ENCODE measurements at places on chromosomes 11 and 22.
A peak's percentile ranks its signal among the peaks of the same experiment; 100 is the strongest.

GRCh38 chr22:49362211-49362839 lies 465.3 kb downstream of the BRD1 start:
- DNase-seq = no peak

- no peak for DNase-seq
Observed at GRCh38 chr11:30666817-30667216, 80.7 kb upstream of the MPPED2 start.

DNA sequence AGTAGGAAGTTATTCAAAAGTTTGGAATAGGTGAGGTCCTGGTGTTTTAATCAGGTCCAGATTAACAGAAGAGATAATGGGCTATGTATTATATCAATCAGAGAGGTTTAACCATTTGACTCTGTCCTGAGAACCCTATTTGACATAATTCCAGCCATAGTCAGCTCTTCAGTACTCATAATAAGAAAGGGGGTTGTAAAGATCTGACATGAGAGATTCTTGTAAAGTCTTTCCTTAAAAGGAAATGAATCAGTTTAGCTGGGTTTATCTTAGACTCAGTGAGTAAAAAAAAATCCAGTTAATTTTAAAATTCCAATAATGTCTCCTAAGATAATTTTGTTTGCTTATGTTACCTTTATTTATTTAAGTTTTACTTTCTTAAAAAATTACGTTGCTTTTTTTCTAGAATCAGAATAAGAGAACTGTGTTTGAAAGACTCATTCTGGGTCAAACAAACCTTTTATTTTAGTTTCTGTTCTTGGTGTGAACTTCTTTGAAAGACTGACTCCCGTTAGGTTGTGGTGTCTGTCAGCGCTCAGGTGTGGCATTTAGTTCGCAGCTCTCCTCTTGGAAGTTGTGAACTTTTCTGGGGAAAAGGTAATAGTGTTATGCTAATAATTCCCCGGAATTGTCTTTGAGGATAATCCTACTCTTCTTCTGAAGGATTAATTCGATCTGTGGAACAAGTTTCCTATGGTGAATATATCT lies 20.5 kb downstream of the NUCB2 start:
- no peak for DNase-seq

GRCh38 chr11:111637885-111638284 lies 35.6 kb downstream of the SIK2 start:
- no peak for DNase-seq

- DNase-seq = no peak
Observed at GRCh38 chr11:106959800-106960199, 58.5 kb downstream of the GUCY1A2 start.

GRCh38 chr11:72682858-72683243 lies 8.6 kb upstream of the PDE2A start:
- DNase-seq = no peak

DNA sequence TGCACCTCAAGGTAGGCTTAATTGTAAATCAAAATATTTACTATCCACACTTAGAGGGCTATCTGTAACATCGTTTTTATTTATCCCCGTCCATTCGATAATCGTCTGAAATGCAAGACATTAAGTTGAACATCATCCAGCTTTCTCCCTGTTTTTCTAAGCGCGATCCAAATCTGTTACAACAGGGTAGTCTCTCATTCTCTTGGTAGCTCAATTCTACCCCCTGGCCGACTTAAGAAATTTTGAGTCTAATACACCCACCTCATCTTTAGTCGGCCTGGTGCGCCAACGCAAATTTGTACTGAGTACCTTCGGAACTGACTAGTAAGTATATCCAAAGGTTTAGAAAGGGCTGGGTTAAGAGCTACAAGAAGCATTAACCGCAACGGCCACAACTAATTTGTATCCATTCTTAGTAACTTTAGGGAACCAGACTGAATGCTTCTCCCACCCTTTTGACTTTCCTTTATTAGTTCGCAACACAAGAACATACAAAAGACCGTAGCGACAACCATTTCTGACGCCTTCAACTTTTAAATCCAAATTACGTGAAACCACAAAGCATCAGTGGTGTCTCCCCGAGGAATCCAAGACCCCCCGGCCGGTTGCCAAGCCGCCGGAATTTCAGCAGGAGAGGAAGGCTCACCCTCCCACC lies 1.0 kb upstream of the ZNF143 start:
- DNase-seq = peak; percentile 12

DNA sequence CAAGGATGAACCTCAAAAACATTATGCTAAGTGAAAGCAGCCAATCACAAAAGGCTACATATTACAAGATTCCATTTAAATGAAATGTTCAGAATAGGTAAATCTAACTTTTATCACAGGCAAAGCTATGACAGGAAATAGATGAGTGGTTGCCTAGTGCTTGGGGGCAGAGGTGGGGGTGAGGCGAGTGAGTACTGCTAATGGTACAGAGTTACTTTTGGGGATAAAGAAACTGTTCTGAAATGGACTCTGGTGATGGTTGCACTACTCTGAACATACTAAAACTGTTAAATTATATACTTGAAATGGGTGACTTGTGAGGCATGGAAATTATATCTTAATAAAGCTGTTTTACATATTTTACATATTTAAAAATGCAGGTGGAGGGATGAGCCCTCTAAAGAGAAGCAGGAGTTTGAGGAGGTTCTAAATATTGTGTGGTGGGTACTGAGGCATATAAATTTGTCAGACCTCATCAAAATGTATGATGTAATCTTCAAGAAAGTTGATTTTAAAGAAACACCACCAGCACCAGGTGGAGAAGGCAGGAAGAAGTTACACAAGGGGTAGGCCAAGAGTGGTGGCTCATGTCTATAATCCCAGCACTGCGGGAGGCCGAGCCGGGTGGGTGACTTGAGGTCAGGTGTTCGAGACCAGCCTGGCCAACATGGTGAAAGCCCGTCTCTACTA lies 3.6 kb downstream of the SLC43A1 start:
- DNase-seq = no peak

DNA sequence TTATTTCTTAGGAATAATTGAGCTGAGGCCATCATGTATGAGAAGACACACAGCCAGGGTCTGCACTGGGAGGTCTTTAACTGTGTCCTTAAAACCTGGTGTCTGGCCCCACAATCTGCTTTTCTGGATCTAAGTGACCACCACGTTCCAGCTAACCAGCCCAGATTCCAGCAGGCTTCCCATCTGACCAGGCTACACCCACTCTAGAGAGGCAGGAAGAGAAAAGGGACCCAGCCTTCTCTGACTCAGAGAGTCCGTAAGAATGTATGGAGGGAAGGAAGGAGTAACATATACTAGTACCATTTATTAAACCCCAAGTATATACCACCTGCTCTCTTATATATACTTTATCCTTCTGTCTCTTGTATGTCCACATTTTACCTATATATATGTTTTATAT lies 80.1 kb downstream of the LDLRAD3 start:
- no peak for DNase-seq

DNA sequence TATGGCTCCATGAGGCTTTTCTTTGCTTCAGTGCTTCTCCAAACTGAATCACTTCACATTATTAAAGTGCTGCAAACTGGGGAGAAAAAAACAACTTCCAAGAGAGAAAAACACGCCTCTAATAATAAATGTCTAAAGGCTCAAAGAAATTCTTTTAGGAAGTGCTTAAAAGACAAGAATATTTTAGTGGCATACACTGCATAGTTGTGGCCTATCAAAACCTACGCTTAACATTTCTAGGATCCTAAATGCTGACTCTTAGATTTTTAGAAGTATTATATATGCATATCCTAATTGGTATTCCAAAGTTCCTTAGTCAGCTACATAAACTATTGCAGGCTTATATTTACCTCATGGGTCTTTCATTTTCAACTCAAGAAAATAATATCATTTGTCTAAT lies 879.0 kb upstream of the CCDC90B start:
- DNase-seq = no peak

- DNase-seq = no peak
Observed at GRCh38 chr22:20396639-20397038, 2.7 kb downstream of the ZNF74 start.

GRCh38 chr22:43031617-43032016 lies 16.7 kb upstream of the PACSIN2 start:
- no peak for DNase-seq

- DNase-seq = no peak
Observed at GRCh38 chr22:36162127-36163034, 1.8 kb upstream of the APOL3 start.

DNA sequence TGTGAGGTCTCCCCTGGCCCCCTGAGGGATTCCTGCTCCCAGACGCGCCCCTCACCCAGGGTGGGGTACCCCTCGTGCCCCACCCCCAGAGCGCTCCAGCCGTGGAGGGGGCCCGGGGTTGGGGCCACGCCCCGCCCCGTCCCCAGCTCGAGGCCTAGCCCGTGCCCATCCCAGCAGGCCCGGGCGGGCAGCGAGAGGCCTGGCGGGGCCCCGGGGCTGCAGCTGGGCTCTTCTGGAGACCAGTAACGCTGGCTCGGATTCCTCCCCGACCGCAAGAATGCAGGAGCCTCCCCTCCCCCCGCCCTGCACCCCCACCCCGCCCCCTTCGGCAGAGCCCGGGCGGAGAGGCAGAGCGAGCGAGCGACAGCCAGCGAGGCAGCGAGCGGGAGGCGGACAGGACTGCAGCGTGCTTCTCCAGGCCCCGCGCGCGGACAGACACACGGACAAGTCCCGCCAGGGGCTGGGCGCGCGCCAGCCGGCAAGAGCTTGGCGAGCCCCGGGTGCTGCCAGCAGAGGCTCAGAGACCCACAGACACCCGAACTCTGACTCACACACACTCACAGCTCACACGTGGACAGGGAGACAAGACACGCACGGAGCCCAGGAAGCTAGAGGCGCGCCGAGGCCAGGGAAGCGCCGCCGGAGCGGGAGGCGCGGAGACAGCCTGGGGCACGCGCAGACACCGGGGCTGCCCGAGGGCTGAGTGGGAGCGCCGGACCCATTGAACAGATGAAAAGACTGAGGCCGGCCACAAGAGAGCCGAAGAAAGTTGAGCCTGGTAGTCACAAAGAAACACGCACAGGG lies 15.2 kb downstream of the BCL9L start:
- DNase-seq = peak; percentile 36

GRCh38 chr22:39931251-39931650 lies 28.9 kb upstream of the TMA7B start:
- DNase-seq = no peak

- DNase-seq = no peak
Observed at GRCh38 chr11:80603472-80603871, 1162.6 kb upstream of the TENM4 start.

DNA sequence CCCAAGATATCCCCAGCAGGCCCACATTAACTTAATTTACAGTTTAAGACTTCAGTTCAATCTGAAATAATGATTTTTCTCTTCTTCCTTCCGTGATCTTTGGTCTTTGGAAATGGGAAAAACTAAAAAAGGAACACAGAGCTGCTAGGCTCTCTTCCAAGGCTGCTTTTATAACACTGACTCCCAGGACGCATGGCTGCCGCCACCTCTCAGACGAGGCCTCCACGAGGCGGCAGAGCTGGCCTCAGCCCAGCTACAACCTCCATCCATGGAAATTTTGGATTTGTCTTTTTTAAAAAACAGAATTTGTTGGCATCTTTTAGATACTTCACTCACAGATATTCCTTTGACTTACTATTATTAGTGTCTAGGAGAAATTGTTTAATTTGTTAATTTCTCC lies 385.5 kb upstream of the SYN3 start:
- DNase-seq = no peak

DNA sequence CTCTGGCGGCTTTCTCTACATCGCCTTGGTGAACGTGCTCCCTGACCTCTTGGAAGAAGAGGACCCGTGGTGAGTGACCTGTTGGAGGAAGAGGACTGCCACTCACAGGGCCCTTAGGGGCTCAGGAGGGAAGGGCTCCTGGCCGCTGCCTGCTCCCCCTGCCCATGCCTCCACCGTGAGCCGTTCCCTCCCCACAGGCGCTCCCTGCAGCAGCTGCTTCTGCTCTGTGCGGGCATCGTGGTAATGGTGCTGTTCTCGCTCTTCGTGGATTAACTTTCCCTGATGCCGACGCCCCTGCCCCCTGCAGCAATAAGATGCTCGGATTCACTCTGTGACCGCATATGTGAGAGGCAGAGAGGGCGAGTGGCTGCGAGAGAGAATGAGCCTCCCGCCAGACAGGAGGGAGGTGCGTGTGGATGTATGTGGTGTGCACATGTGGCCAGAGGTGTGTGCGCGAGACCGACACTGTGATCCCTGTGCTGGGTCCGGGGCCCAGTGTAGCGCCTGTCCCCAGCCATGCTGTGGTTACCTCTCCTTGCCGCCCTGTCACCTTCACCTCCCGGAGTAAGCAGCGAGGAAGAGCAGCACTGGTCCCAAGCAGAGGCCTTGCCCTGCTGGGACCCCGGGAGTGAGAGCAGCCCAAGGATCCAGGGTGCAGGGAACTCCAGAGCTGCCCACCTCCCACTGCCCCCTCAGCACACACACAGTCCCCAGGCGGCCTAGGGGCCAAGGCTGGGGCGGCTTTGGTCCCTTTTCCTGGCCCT lies 6.9 kb downstream of the SLC39A13 start:
- no peak for DNase-seq

DNA sequence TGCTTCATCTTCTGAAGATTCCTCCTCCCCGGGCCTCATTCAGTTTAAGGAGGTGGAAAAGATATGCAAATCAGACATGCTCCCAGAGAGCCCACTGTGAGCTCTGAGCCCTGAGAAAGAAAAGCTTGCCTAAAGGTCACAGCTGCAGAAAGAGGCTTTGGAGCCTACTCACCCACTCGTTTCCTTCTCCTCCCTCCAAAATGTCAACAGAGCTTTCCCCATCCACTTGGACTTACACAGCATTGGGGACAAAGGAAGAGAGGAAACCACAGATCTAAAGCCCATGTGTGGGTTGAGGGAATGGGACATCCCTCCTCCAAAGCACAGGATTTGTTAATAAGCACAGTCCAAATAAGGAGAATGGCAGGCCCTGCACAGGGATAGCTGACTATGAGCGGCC lies 158.4 kb downstream of the ETS1 start:
- DNase-seq = no peak

- no peak for DNase-seq
Observed at GRCh38 chr11:35584321-35584720, 33.9 kb upstream of the FJX1 start.

DNA sequence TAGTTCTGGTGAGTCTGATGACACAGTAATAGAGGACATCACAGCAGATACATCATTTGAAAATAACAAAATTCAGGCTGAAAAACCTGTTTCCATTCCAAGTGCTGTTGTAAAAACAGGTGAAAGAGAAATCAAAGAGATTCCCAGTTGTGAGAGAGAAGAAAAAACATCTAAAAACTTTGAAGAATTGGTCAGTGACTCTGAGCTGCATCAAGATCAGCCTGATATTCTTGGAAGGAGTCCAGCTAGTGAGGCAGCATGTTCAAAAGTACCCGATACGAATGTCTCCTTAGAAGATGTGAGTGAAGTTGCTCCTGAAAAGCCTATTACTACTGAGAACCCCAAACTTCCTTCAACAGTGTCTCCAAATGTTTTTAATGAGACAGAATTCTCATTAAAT lies 38.7 kb downstream of the RTN3 start:
- no peak for DNase-seq

- no peak for DNase-seq
Observed at GRCh38 chr11:13102865-13103539, 93.9 kb downstream of the RASSF10 start.
